ENCODE measurements at places on chromosomes 2 and 18.
A peak's percentile ranks its signal among the peaks of the same experiment; 100 is the strongest.

DNA sequence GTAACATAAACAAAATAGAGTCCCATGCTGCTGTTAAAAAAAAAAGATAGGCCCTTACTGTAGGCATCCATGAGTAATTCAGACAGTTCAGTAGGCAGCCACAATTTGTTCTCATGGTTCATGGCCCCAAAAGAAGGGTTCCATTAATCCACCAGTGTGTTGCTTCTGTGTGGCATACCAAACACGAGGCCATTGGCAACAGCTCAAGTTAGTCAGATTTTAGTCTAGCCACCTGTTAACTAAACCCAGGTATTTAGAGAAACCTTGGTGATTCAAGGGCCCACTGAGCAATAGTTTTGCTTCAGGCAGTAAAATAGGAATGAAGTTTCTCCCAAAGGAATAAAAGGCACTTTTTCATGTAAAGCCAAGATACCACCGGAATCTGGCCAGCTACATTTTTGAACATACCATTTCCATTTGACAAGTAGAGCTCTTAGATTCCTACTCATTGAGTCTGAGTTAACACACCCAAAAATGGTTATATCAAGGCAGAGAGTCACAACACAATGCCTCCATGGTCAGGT, 80.1 kb upstream of the SRD5A2 start:
- no peak for DNase-seq

DNA sequence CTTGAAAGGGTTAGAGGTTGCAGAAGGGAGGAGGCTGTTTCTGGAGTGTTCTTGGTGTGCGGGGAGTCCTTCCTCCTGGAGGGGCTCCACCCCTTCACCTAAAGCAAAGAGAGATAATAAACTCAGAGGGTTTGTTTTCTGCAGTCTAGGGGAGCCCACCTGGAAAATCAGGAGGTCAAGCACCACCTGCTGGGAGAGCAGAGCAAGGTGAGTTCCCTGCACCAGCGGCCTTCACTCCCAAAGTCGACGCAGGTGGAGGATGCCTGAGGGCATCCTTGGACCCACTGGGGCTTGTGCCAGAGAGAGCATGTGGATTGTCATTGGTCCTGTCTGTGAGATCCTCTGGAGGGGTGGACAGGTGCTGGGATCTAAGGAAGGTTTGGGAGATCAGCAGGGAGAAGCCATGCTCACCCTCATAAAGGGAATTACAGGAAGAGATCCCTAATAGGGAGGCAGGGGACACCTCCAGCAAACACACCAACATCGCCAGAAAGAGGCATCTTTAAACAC, 116.7 kb downstream of the KCNF1 start:
- no peak for DNase-seq

GRCh38 chr2:150465703-150466569, 21.5 kb downstream of the RND3 start:
- DNase-seq = no peak

- DNase-seq = no peak
Measured at GRCh38 chr2:200600549-200601225, 14.9 kb downstream of the AOX1 start.

DNA sequence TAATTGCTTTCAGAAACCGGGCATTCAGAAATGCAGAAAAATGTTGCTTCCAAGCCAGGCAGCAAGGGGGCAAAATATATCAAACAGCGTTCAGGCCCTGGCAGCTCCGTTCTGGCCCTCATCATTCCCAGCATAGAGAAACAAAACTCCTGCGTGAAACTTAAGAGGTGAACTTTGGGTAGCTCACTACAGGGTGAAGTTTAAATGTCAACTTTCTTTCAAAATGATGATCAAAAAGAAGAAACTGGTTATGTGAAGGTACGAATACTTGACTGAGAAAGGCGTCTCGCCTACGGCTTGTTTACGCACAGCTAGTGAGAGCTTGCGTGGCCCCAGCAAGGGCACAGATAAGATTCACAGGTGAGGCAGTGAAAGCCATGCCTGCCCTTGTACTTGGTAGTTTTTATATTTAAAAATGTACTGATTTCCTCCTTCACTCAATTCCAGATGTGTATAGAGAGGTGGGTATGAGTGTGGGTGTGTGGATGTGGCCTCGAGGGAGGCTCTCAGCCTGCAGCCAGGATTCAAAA, 127.5 kb downstream of the NFATC1 start:
- DNase-seq = peak; percentile 26

All from T-helper 22 cell (primary cell).